ENCODE measurements at places on chromosomes 5 and 9. TPM values are rescaled to one million over a fixed set of nuclear protein-coding genes. Genes with fewer than 3 reads are reported as not detected.

EIF4E1B gene
- total RNA-seq = 0.33 TPM

QRFP gene
- total RNA-seq = not detected

NUTM2F gene
- not detected for total RNA-seq

GARIN3 gene
- total RNA-seq = not detected

CYFIP2 gene
- 20.5 TPM for total RNA-seq
